ENCODE measurements at places on chromosomes 3 and 15.

DNA sequence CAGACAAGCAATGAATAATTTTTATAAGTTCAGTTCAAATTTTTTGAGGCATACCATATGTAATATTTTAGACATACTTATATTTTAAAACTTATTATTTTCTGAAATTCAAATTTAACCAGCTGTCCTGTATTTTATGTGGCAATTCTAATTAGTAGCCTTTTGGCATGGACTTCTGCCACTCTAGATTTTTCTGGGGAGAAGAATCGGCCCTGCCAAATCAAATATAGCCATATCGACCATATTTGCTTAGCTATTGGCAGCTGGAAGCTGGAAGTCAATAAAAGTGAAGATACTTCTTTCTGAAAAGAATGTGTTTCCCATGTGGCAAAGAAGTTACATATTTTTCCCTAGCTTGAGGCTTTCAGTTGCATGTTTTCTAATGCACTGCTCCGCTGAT is 9.4 kb upstream of the RBMS3 start:
- H3K27me3 ChIP-seq: no peaks in the 10 kb centered on the region
- H3K36me3 ChIP-seq: no peaks in the 10 kb centered on the region
- H3K27ac ChIP-seq: no peak overlapping the region
- DNase-seq: no peak
- peaks cover 8% of the 10 kb centered on the region for H3K4me1 ChIP-seq

- peaks cover 10% of the 10 kb centered on the region for H3K4me1 ChIP-seq
- H3K4me3 ChIP-seq: no peak overlapping the region
- no peak overlapping the region for H3K27ac ChIP-seq
- DNase-seq: no peak
- no peaks in the 10 kb centered on the region for H3K36me3 ChIP-seq
Measured at GRCh38 chr3:89932882-89933281, 825.5 kb downstream of the EPHA3 start.

DNA sequence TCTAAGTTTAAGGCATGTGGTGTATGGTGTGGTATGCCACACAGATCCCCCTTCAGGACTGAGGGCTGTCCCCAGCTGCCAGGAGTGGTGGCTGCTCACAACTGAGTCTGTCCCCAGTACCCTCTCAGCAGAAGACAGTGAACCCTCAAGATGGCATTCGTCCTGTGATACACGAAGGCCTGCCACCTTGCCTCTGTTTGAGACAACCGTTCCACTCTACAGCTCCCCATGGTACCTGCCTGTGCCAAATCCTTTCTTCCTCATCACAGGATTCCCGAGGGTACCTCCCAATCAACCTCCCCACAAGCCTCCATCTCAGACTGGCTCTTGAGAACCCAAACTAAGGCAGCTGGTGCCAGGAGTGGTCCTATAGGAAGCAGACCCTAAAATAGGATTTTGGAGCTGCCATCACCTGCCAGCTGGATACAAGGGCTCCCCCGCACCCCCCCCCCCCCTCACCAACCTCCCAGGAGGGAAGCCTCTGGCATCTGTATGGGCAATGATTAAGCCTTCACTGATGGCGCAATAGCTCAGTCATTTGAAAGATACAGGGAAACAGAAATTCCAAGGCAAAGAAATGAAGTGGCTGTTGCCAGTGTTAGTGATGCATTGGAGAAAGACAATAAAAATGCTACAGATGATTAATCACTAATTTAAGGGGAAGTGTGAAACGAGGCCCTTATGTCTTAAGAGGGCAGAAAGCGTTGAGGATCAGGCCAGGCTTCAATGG is 230.0 kb upstream of the LYSMD4 start:
- H3K27me3 ChIP-seq: no peaks in the 10 kb centered on the region
- H3K4me3 ChIP-seq: no peak overlapping the region
- no peak overlapping the region for H3K27ac ChIP-seq
- peak; percentile 75 for DNase-seq
- H3K4me1 ChIP-seq: no peaks in the 10 kb centered on the region
- H3K36me3 ChIP-seq: no peaks in the 10 kb centered on the region

- no peaks in the 10 kb centered on the region for H3K27me3 ChIP-seq
- H3K4me1 ChIP-seq: peaks cover 11% of the 10 kb centered on the region
Measured at GRCh38 chr3:48544141-48544540, 12.5 kb downstream of the PFKFB4 start.

GRCh38 chr15:31267161-31268107 is 59.2 kb upstream of the KLF13 start:
- H3K27me3 ChIP-seq: no peaks in the 10 kb centered on the region
- peaks cover 33% of the 10 kb centered on the region for H3K4me1 ChIP-seq
- DNase-seq: peak; percentile 78
- no peaks in the 10 kb centered on the region for H3K36me3 ChIP-seq

- no peaks in the 10 kb centered on the region for H3K27me3 ChIP-seq
- DNase-seq: no peak
- no peak overlapping the region for H3K27ac ChIP-seq
- peaks cover 1% of the 10 kb centered on the region for H3K4me1 ChIP-seq
- no peaks in the 10 kb centered on the region for H3K36me3 ChIP-seq
Measured at GRCh38 chr3:160921020-160921635, 165.1 kb downstream of the PPM1L start.

GRCh38 chr3:76869726-76870384 is 170.0 kb upstream of the ROBO2 start:
- DNase-seq: no peak
- no peak overlapping the region for H3K4me3 ChIP-seq
- H3K27ac ChIP-seq: no peak overlapping the region
- no peaks in the 10 kb centered on the region for H3K27me3 ChIP-seq
- no peaks in the 10 kb centered on the region for H3K36me3 ChIP-seq

DNA sequence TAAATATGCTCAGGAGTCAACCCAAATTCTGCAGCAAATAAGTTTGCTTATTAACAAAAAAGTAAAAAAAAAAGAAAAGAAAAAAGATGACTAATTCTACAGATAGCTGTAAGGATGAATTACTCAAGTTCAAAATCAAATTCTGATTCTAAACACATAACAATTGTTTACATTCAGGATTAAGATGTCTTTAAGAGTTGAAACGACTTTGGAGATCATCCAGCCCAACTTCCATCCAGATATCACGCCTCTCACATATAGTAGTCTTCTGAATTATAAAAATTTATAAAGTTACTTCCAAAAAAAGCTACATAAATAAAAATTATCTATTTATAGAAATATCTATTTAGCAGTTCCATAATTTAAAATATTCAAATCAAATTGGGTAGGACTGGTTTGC is 39.8 kb downstream of the GYG1 start:
- no peaks in the 10 kb centered on the region for H3K27me3 ChIP-seq
- H3K27ac ChIP-seq: no peak overlapping the region
- peaks cover 13% of the 10 kb centered on the region for H3K4me1 ChIP-seq
- H3K36me3 ChIP-seq: peaks cover 40% of the 10 kb centered on the region

- no peak for DNase-seq
- H3K36me3 ChIP-seq: no peaks in the 10 kb centered on the region
- no peak overlapping the region for H3K4me3 ChIP-seq
- H3K4me1 ChIP-seq: no peaks in the 10 kb centered on the region
Measured at GRCh38 chr3:99388780-99389179, 249.6 kb upstream of the COL8A1 start.

DNA sequence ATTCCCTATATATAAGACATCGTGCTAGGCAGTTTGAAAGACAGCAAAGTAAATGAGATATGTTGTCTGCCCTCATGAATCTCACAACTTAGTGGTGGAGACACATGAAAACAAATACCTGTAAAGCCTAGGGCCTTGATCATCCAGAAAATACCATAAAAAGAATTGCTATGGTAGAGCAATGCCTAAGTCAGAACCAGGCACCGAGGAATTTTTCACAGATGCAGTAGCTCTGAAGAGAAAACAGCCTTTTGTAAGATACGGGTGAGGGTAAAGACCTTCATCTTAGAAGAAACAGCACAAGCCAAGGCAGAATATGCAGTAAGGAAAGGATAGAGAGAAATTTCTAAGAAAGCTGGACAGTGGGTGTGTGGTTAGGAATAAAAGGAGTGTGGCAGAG is 36.1 kb downstream of the CD200R1L start:
- peaks cover 39% of the 10 kb centered on the region for H3K4me1 ChIP-seq
- no peaks in the 10 kb centered on the region for H3K27me3 ChIP-seq
- no peak overlapping the region for H3K27ac ChIP-seq
- H3K36me3 ChIP-seq: no peaks in the 10 kb centered on the region
- H3K4me3 ChIP-seq: no peak overlapping the region

- H3K36me3 ChIP-seq: no peaks in the 10 kb centered on the region
- no peak overlapping the region for H3K27ac ChIP-seq
- DNase-seq: no peak
- no peaks in the 10 kb centered on the region for H3K4me1 ChIP-seq
Measured at GRCh38 chr3:124520970-124521369, 209.3 kb upstream of the UMPS start.

DNA sequence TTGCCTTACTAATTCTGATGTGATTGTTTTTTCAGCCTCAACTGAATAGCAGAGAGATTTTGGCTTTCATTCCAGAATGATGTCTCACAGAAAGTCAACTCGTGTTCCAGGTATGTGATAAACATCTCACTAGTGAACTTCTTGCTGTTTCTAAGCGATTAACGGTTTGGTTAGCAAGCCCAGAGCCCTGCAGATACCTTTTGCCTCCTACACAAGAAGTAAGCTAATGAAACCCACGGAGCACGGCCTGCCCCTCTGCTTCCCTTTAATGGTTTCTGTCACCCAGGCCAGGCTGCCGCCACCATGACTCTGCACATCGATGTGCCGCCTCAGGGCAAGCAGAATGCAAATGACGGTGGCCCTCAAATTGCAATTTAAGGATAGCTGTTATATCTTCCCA is 155.9 kb upstream of the ICE2 start:
- H3K4me1 ChIP-seq: no peaks in the 10 kb centered on the region
- no peaks in the 10 kb centered on the region for H3K27me3 ChIP-seq
- no peak overlapping the region for H3K4me3 ChIP-seq
- no peaks in the 10 kb centered on the region for H3K36me3 ChIP-seq

DNA sequence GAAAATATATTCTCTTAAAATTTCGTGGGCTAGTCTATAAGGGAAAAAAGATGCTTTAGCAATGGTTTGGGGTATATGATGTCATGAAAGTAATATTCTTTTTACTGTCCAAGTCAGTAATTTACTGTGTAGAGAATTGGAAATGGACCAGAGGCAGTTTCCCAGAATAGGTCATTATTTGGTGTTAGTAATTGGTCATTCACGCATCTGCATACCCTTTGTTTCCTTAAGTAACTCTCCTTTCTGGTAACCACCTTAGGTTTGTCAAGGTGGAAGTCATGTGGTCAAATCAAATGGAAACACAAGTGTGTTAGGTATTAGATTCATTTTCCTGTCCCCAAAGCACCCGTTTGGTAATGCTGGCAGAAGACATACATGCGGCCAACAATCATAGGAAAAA is 23.9 kb downstream of the FBXO22 start:
- peaks cover 2% of the 10 kb centered on the region for H3K4me1 ChIP-seq
- no peak for DNase-seq
- no peak overlapping the region for H3K27ac ChIP-seq
- no peak overlapping the region for H3K4me3 ChIP-seq
- H3K27me3 ChIP-seq: no peaks in the 10 kb centered on the region

DNA sequence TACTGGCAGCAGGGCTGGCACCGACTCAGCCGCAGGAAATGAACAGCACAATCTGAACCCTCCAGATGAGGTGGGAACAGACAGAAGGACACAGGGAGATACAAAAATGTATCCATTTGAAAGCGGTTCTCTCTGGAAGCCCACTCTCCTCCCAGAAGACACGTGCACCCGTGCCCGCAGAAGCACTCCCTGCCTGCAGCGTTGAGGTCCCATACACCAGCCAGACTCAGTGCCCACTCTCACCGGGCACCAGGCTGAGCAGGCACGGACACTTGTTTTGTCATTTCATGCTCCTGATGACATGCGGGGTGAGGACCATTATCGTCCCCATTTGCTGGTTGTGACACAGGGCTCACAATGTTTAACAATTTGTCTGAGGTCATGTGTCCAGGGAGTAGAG is 297.4 kb upstream of the TLE3 start:
- H3K36me3 ChIP-seq: no peaks in the 10 kb centered on the region
- DNase-seq: no peak
- H3K27ac ChIP-seq: no peak overlapping the region
- peaks cover 12% of the 10 kb centered on the region for H3K4me1 ChIP-seq

DNA sequence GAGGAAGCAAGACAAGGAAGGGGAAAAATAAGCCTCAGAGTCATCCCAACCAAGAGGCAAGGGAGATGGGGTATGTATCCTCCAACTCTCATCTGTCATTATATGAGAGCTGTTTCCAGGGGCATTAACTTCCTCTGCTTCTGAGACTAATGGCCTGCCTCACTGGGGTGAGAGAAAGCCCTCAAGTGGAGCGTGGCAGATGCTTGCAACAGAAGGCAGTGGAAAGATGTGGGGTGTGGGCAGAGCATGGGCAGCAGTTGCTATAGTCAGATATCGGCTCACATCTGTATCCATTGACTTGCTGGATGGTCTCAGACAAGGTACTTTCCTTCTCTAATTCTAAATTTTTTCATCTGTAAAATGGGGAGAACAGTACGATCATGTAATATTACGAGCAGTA is 81.7 kb upstream of the PLCL2 start:
- DNase-seq: no peak
- no peaks in the 10 kb centered on the region for H3K36me3 ChIP-seq
- peaks cover 7% of the 10 kb centered on the region for H3K4me1 ChIP-seq
- no peak overlapping the region for H3K4me3 ChIP-seq

DNA sequence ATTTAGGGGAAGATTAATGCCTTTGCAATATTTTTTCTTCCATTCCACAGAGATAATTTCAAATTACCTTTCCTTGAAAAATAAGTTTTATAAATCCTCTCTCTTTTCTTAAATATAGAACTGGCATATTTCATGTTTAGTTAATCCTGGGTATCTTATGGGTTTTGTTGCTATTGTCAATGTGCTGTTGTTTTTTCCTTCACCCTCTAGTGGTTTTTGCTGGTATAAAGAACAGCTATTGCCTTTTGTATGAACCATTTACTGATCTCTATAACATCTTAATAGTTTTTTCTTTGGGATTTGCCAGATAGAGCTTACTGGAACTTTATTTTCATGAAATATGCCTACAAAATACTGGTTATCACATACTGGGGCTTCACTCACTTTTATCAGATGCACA is 359.6 kb upstream of the DPPA4 start:
- no peak overlapping the region for H3K4me3 ChIP-seq
- H3K4me1 ChIP-seq: no peaks in the 10 kb centered on the region
- no peaks in the 10 kb centered on the region for H3K27me3 ChIP-seq
- H3K36me3 ChIP-seq: no peaks in the 10 kb centered on the region
- no peak overlapping the region for H3K27ac ChIP-seq

DNA sequence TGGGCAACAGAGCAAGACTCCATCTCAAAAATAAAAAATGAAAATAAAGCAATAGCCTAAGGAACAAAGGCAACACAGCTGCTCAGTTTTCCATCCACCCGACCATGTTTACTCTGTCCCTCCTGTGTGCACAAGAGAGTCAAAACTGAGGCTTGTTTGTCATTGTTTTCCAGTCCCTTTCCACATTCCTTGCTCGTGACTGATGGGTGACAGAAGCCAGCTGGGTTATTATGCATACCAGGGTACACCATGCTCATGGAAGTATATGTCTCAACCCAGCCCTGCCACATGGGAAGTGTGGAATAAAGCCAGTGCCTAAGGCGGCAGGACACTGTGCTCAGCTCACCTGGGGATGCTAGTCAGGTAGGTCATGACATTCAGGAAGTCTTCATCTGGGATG is 49.5 kb downstream of the MCF2L2 start:
- no peaks in the 10 kb centered on the region for H3K36me3 ChIP-seq
- H3K27ac ChIP-seq: no peak overlapping the region
- no peak overlapping the region for H3K4me3 ChIP-seq
- H3K27me3 ChIP-seq: no peaks in the 10 kb centered on the region

GRCh38 chr3:150371741-150372254 is 36.3 kb upstream of the TSC22D2 start:
- peak overlapping the region; percentile 51 for H3K4me3 ChIP-seq
- H3K27me3 ChIP-seq: no peaks in the 10 kb centered on the region
- H3K36me3 ChIP-seq: no peaks in the 10 kb centered on the region
- DNase-seq: no peak
- H3K27ac ChIP-seq: peak overlapping the region; percentile 83

- no peak overlapping the region for H3K4me3 ChIP-seq
- no peaks in the 10 kb centered on the region for H3K27me3 ChIP-seq
- DNase-seq: no peak
- peaks cover 20% of the 10 kb centered on the region for H3K4me1 ChIP-seq
- H3K36me3 ChIP-seq: no peaks in the 10 kb centered on the region
Measured at GRCh38 chr3:61772456-61772855, 211.1 kb downstream of the PTPRG start.

Data from esophagus muscularis mucosa (tissue), 4 donors.